ENCODE measurements at places on chromosomes 1 and 21.

- no peaks in the 10 kb centered on the region for H3K27me3 ChIP-seq
- H3K27ac ChIP-seq: no peak overlapping the region
- H3K36me3 ChIP-seq: peaks cover 83% of the 10 kb centered on the region
- DNase-seq: no peak
- no peaks in the 10 kb centered on the region for H3K4me1 ChIP-seq
- no peak overlapping the region for H3K4me3 ChIP-seq
These were observed 15.7 kb upstream of the ATP13A2 start for GRCh38 chr1:17027403-17027802.

- peaks cover 51% of the 10 kb centered on the region for H3K4me1 ChIP-seq
- no peaks in the 10 kb centered on the region for H3K36me3 ChIP-seq
- H3K27me3 ChIP-seq: no peaks in the 10 kb centered on the region
- no peak overlapping the region for H3K27ac ChIP-seq
- no peak for DNase-seq
These were observed 61.4 kb upstream of the TARBP1 start for GRCh38 chr1:234540404-234540762.

GRCh38 chr1:39190096-39190495 lies 14.4 kb upstream of the MACF1 start:
- H3K36me3 ChIP-seq: no peaks in the 10 kb centered on the region
- H3K27me3 ChIP-seq: no peaks in the 10 kb centered on the region
- H3K27ac ChIP-seq: no peak overlapping the region
- no peak for DNase-seq
- H3K4me1 ChIP-seq: peaks cover 54% of the 10 kb centered on the region
- H3K4me3 ChIP-seq: no peak overlapping the region

- no peak overlapping the region for H3K27ac ChIP-seq
- H3K27me3 ChIP-seq: peaks cover 7% of the 10 kb centered on the region
- no peak overlapping the region for H3K4me3 ChIP-seq
- H3K36me3 ChIP-seq: no peaks in the 10 kb centered on the region
These were observed 7.8 kb upstream of the PROX1 start for GRCh38 chr1:213979751-213980586.

GRCh38 chr1:31797216-31797615 lies 18.6 kb downstream of the SPOCD1 start:
- no peak overlapping the region for H3K4me3 ChIP-seq
- H3K27ac ChIP-seq: no peak overlapping the region
- H3K36me3 ChIP-seq: no peaks in the 10 kb centered on the region

GRCh38 chr1:61463220-61463619 lies 261.7 kb downstream of the TM2D1 start:
- no peak overlapping the region for H3K27ac ChIP-seq
- H3K36me3 ChIP-seq: no peaks in the 10 kb centered on the region
- no peak overlapping the region for H3K4me3 ChIP-seq

GRCh38 chr21:25491267-25491666 lies 116.0 kb downstream of the MRPL39 start:
- no peaks in the 10 kb centered on the region for H3K36me3 ChIP-seq
- H3K4me3 ChIP-seq: no peak overlapping the region
- H3K27ac ChIP-seq: no peak overlapping the region
- DNase-seq: no peak

- DNase-seq: peak; percentile 9
- no peaks in the 10 kb centered on the region for H3K27me3 ChIP-seq
- H3K27ac ChIP-seq: no peak overlapping the region
These were observed 47.1 kb downstream of the ELK4 start for GRCh38 chr1:205584732-205585131.

- no peak for DNase-seq
- no peaks in the 10 kb centered on the region for H3K36me3 ChIP-seq
- no peak overlapping the region for H3K4me3 ChIP-seq
- H3K4me1 ChIP-seq: no peaks in the 10 kb centered on the region
- no peaks in the 10 kb centered on the region for H3K27me3 ChIP-seq
- H3K27ac ChIP-seq: no peak overlapping the region
These were observed 26.4 kb upstream of the IGSF3 start for GRCh38 chr1:116693759-116694480.

- no peak overlapping the region for H3K4me3 ChIP-seq
- no peak overlapping the region for H3K27ac ChIP-seq
- no peaks in the 10 kb centered on the region for H3K36me3 ChIP-seq
- peak; percentile 34 for DNase-seq
- H3K27me3 ChIP-seq: no peaks in the 10 kb centered on the region
- H3K4me1 ChIP-seq: no peaks in the 10 kb centered on the region
These were observed 37.0 kb downstream of the CAPN8 start for GRCh38 chr1:223628233-223629125.

- no peaks in the 10 kb centered on the region for H3K4me1 ChIP-seq
- DNase-seq: no peak
- H3K27ac ChIP-seq: no peak overlapping the region
- no peaks in the 10 kb centered on the region for H3K27me3 ChIP-seq
- H3K4me3 ChIP-seq: no peak overlapping the region
- H3K36me3 ChIP-seq: no peaks in the 10 kb centered on the region
These were observed 157.0 kb downstream of the LYPLAL1 start for GRCh38 chr1:219330669-219331068.

- no peaks in the 10 kb centered on the region for H3K36me3 ChIP-seq
- no peak for DNase-seq
- peaks cover 8% of the 10 kb centered on the region for H3K4me1 ChIP-seq
- no peaks in the 10 kb centered on the region for H3K27me3 ChIP-seq
- H3K4me3 ChIP-seq: no peak overlapping the region
- no peak overlapping the region for H3K27ac ChIP-seq
These were observed 146.4 kb upstream of the IVNS1ABP start for GRCh38 chr1:185463433-185463832.

DNA sequence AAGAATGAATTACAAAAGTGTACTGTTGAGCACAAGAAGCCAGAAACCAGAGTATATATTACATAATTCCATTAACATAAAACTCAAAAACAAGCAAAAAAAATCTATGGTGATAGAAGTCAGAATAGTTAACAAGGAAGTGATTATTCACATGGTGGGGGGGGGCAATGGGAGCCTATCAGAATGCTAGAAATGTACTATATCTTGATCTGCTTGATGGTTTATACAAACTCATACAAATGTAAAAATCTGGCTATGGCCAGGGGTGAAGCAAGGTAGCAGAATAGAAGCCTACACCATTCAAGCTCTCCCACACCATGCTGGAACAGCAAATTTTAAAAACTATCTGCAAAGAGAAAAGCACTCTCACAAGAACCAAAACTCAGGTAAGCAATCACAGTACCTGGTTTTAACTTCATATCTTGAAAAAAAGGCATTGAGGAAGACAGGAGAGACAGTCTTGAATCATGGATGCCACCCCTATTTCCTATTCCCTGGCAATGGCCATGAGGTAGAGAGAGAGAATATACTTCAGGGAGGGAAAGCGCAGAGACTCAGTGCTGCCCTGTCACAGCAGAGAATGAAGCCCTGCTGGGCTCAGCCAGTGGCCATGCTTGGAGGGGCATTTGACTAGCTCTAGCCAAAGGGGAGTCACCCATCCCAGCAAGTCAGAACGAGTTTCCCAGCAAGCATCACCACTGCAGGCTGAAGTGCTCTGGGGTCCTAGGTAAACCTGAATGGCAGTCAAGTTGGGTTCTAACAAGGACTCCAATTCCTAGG lies 73.8 kb downstream of the CDC42BPA start:
- no peak overlapping the region for H3K27ac ChIP-seq
- H3K4me1 ChIP-seq: peaks cover 37% of the 10 kb centered on the region
- H3K36me3 ChIP-seq: no peaks in the 10 kb centered on the region
- H3K4me3 ChIP-seq: no peak overlapping the region
- no peaks in the 10 kb centered on the region for H3K27me3 ChIP-seq

- H3K4me1 ChIP-seq: no peaks in the 10 kb centered on the region
- H3K27me3 ChIP-seq: no peaks in the 10 kb centered on the region
- no peak overlapping the region for H3K27ac ChIP-seq
- H3K4me3 ChIP-seq: no peak overlapping the region
These were observed 79.0 kb upstream of the JUN start for GRCh38 chr1:58862728-58863385.

- DNase-seq: no peak
- H3K36me3 ChIP-seq: no peaks in the 10 kb centered on the region
- H3K4me1 ChIP-seq: no peaks in the 10 kb centered on the region
- H3K27me3 ChIP-seq: no peaks in the 10 kb centered on the region
These were observed 20.8 kb upstream of the SLC2A7 start for GRCh38 chr1:9047019-9047418.

GRCh38 chr1:232038706-232039677 lies 412.4 kb downstream of the DISC1 start:
- peak; percentile 5 for DNase-seq
- no peaks in the 10 kb centered on the region for H3K36me3 ChIP-seq
- no peaks in the 10 kb centered on the region for H3K27me3 ChIP-seq
